ENCODE measurements at places on chromosomes 16 and 17. TPM values are rescaled to one million over a fixed set of nuclear protein-coding genes. Genes with fewer than 3 reads are reported as not detected.

GRCh38 chr16:11151885-11152629, 103.9 kb downstream of the SOCS1 start:
- no peak for DNase-seq

DNA sequence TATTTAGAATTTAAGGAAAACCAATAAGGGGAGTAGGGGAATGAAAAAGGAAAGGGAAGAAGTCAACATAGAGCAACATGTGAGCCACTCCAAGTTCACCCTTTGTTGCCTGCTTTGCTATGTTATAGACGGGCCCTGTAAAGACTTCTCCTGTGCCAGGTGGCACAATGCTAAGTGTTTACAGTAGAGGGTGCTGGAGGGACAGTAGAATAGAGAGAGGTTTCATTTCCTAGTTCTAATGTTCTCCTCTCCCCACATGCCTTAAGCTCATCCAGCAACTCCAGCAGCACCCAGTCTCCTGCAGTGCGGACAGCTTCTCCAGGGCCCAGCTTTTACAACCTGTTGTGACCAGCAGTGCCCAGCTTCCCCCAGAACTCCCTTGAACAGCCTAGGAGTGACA, 468.0 kb downstream of the HS3ST3B1 start:
- no peak for DNase-seq

- no peak for DNase-seq
These were observed 548 bp downstream of the TBX2 start for GRCh38 chr17:61400066-61400716.

GRCh38 chr16:19210968-19211367, 42.9 kb downstream of the SYT17 start:
- no peak for DNase-seq

The MT1A gene
- not detected for total RNA-seq

DNA sequence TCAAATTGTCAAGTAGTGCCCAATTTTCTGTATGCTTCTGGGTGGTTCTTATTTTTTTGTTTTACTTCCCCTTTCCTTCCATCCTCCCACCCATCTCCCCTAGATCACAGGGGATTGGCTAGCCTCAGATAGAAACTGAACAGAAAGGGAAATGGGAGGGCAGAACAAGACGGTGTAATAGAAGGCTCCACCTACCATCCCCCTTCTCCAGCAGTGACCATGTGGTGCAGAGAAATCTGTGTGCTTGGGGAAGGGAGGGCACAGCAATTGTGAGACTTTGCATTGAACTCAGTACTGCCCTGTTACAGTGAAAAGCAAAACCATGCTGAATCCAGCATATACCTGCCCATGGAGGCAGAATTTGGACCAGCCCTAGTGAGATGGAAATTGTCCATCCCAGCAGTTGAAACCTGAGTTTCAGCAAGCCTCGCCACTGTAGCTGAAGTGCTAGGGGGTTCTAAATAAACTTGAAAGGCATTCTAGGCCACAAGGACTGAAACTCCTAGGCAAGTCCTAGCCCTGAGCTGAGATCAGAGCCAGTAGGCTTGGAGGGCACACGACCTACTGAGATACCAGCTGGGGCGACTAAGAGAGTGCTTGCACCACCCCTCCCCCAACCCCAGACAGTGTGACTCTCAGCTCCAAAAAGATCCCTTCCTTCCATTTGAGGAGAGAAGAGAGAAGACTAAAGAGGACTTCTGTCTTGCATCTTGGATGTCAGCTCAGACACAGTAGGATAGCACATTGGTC, 5.2 kb downstream of the SLFN11 start:
- DNase-seq = no peak

GRCh38 chr17:8928347-8928746, 37.2 kb downstream of the PIK3R5 start:
- no peak for DNase-seq

- no peak for DNase-seq
These were observed at the start of gene BAIAP3 for GRCh38 chr16:1333149-1333812. Gene BAIAP3 (plus strand): TSS chr16:1333645. CDS start chr16:1338550, 4,905 bp downstream.

The CAPNS2 gene
- total RNA-seq = not detected

DNA sequence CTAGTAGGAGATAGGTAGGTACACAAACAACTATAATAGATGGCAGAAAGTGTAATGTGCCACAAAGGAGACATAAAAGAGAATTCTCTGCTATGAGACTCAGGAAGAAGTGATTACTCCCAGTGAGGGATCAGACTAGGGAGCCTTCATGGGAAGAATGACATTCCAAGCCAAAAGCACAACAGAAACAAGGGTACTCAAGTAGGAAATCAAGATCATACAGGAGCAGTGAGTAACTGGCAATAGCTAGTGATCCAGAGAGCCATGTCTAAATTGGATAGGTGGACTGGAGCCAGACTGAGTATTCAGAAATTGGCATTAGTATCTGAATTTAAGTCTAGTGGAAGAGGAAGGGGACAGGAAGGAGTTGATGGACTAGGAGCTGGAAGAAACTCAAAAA, 10.7 kb downstream of the RFFL start:
- no peak for DNase-seq

The SLFN13 gene
- 9.7 TPM for total RNA-seq

All from CD4-positive, alpha-beta T cell (primary cell).